ENCODE measurements at places on chromosomes 5 and 9.

- DNase-seq: no peak
Observed at GRCh38 chr5:114883675-114884074, 286.0 kb downstream of the TRIM36 start.

DNA sequence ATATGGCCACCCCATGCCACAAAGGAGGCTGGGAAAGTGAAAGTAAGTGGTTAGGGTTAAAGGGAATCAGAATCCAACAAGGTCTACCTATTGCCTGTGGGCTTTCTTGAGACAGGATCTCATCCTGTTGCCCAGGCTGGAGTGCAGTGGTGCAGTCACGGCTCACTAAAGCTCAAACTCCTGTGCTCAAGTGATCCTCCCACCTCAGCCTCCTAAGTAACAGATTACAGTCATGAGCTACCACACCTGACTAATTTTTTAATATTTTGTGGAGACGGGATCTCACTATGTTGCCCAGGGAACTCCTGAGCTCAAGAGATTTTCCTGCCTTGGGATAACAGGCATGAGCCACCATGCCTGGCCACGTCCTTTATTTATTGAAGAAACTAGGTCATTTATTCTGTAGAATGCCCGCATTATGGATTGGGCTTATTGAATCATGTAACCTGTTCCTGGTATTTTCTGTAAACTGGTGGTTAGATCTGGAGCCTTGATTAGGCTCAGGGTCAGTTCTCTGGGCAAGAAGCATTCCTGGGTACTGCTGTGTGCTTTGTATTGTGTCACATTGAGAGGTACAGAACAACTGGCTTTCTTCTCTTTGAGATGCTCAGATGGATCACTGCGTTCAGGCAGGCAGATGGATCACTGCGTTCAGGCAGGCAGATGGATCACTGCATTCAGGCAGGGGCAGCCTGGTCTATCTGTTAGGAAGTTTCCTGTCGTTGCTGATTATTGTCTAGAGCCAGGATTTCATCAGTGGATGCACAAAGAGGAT is 41.6 kb downstream of the ERGIC1 start:
- DNase-seq: no peak

DNA sequence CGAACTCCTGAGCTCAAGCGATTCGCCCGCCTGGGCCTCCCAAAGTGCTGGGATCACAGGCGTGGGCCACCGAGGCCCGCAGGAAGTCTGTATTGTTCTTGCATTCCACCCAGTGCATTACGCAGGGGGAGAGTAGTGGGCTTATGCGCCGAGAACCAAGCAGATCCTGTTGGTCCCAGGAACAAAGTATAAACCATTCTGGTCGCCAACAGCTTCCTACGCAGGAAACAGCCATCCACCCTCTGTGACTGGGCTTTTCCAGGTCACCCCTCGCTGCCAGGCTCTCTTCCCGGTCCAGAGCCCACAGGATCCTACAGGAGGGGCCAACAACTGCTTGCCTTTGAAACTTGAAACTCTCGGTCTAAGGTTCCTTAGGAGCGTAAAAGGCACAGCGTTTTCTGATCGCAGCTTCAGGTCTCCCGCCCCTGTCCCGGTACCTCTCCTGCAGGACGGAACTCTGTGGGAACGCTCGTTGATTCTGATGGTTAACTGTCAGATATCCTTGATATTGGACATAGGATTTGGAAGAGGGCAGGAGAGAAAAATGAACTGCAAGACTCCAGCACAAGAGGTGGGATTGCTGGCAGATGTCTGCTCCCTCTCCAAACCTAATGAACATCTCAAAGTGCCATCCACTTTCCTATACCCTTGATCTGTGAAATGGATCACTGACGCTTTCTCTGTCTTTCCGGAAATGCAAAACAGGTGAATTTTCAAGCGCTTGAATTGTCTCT is 4.2 kb upstream of the ANXA2R start:
- no peak for DNase-seq

- DNase-seq: no peak
Observed at GRCh38 chr5:157484768-157485167, 24.8 kb downstream of the NIPAL4 start.

GRCh38 chr5:54944364-54944763 is 41.0 kb downstream of the ESM1 start:
- no peak for DNase-seq

- DNase-seq: no peak
Observed at GRCh38 chr5:74109344-74109743, 483.3 kb downstream of the ARHGEF28 start.

GRCh38 chr9:110206389-110206788 is 1.6 kb downstream of the C9orf152 start:
- no peak for DNase-seq

DNA sequence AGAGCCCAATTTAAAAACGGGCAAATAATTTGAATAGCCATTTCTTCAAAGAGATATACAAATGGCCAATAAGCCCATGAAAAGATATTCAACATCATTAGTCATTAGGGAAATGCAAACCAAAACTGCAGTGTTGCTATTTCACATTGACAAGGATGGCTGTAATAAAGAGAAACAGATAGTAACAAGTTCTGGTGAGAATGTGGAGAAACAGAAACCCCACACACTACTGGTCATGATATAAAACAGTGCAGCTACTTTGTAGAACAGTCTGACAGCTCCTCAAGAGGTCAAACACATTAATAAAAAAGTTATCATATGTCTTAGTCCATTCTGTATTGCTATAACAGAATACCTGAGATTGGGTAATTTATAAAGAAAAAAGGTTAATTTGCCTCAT is 237.0 kb upstream of the GRAMD2B start:
- no peak for DNase-seq

DNA sequence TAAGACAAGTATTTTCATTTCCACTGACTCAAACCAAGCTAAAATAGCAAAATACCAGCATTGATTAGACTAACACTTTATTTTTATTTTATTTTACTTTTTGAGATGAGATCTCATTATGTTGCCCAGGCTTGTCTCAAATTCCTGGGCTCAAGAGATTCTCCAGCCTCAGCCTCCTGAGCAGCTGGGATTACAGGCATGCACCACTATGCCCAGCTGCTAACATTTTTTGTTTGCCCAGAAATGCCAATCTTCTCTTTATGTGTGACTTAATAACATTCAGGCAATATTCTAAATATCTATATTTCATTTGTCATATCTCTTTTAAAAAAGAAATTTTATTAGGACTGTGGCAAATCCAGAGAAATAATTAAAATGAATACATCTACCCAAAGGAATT is 55.0 kb downstream of the OXCT1 start:
- no peak for DNase-seq

DNA sequence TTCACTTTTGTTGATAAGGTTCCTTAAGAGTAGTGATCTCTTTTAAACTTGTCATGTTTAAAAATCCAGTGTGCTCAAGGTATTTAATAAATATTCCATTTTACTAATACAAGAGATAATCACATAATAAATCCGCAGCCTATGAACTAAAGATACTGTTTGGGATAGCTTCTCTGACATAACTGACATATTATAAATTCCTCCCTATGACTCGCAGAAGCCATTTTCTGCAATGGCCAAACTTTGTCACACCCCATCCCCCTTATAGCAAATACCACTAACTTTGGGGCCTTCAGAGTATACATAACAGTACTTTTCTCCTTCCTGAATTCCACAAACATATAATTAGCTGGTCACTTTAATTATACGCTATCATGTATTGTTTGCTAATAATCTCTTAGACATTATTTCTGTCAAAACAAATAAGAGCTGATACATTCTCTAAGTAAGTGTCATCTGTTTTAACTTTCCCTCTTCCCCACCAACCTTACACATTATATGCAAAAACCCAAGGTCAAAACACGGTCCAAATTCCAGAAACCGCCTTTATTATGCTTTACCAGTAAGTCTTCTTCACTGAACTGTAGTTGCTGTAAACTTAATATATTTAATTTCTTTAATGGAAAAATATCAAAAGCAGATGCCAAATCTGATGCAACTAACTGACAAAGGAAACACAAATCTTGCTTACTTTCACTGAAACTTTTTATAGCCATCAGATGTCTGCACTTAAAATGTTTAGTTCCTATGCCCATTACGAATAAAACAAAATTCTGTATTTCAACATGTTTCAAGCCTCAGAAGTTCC is 971 bp downstream of the TMEM267 start:
- no peak for DNase-seq

DNA sequence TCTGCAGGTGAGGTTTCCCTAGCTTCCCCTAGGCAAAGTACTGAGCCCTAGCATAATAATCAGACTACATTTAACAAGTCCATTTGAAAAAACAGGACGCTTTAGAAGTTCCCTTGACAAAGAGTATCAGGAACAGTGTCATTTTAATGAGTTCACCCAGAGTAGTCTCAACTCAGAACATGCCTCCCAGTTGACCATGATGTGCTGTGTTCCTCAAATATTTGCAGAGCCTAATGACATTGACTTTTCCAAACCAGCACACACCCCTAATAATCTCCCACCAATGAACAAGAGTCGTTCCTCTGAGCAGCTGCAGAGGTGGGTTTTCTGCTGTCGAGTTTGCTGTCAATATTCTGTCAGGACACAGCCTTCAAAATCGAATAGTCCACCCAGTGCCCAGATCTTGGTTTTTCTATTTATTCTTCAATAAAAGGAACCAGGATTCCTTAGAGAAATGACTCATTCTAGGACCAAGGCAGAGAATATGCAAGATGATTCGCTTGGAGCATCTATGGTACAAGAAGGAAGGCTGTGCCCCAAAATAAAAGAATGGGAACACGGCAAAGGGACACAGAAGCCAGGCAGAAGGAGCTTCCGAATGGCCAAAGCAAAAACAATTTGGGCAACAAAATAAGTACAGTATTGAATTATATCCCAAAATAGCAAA is 57.6 kb downstream of the OTULIN start:
- no peak for DNase-seq

- DNase-seq: no peak
Observed at GRCh38 chr5:170141636-170142035, 35.9 kb downstream of the FOXI1 start.

DNA sequence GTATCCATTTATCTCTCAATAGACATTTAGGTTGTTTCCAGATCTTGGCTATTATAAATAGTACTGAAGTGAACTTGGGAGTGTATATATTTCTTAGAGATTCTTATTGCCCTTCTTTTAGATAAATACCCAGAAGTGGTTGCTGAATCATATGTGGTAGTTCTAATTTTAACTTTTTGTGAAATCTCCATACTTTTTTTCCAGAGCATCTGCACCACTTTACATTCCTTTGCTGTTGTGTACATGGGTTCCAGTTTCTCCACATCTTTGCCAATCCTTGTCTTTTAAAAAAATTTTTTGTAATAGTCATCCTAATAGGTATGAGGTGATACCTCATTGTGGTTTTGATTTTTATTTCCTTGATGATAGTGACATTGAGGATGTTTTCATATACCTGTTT is 303.7 kb downstream of the CCDC171 start:
- DNase-seq: no peak

DNA sequence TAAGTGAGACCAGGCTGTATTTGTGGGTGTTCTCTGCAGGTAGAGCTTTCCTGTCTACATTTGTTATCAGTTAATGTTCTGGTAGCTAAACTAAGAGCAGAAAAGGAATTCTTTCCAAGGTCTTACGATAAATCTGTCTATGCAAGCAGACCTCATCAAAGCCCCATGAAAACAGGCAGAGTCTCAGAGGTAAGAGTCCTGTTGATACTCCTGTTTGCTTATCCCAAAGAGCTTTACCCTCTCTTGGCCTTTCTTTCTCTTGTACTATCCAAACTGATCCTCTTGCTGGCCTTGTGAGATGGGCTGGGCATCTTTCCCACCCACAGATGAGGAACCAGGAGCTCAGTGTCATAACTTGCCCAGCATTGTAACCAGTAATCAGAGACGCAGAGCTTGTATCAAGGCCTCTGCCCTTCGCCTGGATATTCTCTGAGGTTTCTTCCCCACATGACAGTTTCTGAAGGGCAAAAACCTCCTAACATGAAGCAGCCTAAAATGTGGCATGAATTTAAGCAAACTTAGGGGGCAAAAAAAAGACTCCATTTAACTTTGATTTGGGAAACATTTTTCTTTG is 33.5 kb downstream of the PRKACG start:
- no peak for DNase-seq

GRCh38 chr5:32098890-32099310 is 75.2 kb downstream of the GOLPH3 start:
- DNase-seq: no peak

- DNase-seq: no peak
Observed at GRCh38 chr5:142758062-142758795, 11.9 kb upstream of the ARHGAP26 start.

DNA sequence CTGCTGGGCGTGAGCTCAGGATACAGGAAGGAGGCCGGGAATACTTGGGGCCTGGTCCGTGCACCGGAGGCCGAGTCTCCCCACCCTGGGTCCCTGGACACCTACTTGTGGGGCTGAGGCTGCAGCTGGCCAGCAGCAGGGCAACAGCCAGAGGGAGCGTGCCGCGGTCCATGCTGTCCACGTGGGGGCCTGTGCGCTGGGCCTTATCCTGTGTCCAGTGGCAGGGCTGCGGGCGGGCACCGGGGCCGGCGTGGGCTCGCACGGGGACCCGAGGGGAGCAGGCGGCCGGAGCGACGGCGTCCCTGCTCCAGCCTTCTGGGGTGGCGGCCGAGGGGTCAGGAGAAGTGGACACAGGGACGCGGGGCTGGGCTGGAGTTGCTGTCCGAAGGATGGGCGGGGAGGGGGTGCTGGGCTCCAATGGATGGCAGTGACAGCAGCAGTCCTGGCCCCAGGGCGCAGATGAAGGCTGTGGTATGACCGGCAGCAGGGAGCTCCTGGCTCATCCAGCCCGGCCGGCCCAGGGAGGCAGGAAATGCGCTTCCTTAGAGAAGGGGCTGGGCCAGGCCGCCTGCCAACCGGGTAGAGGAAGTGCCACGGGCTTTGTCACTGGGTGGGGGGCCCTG is at the start of gene ENG:
Gene ENG, minus strand, starts transcription at position 475 of the 623 bp plus-strand sequence. Its CDS starts 303 bp downstream, at position 172.
- peak; percentile 92 for DNase-seq

GRCh38 chr5:143182901-143183820 is 220.3 kb downstream of the NR3C1 start:
- no peak for DNase-seq

DNA sequence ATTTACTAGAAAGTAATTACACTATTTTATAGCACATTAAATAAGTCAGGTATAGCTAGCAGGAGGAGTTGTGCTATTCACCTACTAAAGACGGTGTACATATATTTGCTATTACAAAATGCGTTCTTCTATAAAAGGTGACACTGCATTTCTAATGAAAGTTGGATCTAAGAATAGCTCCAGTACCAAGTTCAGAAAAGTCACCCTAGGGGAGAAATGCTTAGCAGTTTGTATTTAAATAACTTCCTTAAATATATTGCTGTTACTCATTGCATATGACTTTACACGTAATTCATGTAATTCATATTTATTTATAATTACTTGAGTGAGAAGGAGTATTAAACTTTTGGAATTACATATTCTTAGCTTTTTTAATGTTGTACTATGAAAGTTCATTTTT is 7.0 kb upstream of the SUB1 start:
- DNase-seq: no peak

GRCh38 chr9:9945966-9946365 is 666.8 kb downstream of the PTPRD start:
- DNase-seq: no peak
